ENCODE measurements at places on chromosomes 12 and 14.

- DNase-seq = no peak
These were observed 90.6 kb upstream of the BCL2L14 start for GRCh38 chr12:11980115-11980514.

- no peak for DNase-seq
These were observed 676 bp downstream of the SERPINA3 start for GRCh38 chr14:94612580-94613554.

DNA sequence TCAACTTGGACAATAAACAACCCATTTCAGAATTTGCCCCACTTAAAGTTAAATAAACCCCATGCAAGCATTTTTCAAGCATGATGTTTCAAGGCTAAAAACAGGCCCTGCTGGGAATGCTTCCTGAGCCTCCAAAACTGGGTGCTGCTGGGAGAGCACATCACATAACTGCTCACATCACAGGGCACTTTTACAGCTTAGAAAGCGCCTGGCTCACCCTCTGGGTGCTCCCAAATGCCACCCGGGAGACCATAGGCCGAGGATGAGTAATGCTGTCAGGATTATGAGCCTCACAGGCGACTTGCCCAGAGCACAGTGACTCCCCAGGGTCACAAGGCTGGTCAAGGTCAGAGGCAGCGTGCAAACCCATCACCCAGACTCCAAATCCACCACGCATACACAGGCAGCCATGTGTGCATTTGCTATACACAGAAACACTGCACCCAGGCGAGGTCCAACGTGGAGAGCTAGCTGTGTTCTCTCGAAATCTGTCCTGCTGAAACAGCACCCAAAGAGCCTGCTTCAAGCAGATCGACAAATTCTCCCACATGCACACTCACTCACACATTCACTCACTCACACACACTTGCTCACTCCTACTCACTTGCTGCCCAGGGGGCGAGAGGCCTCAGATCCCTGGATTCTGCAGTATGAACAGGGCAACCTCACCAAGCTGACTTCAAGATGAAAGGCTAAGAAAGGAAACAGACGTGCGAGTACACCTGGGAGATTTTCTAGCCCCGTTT lies 58.7 kb downstream of the ITPK1 start:
- no peak for DNase-seq

DNA sequence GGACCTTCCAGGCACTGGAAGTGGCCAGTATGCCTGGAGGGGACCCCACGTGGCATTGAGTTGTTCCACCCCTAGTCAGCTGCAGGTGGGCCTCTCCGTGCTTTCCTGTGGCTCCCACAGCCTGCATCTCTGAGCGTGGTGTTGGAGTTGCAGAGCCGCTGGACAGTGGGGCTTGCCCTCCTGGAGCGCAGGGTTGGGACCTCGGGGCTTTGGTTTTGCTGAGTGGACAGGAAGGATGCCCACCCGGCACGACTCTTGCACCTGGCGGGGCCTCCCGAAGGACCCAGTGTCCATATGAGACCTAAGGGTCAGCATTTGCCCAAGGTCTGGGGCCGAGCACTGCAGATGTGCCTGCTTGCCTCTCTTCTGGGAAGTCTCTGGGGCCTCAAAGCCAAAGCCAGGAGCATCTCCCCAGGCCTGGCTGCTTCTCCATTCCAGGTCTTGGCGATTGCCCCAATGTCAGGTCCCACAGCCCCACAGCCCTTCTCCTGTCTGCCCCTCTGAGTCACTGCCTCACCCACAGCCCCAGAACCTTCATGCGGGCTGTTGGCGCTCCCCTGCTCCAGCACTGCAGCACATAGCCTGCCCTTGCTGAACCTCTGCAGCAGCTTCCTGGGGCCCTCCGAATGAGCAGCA lies 1.5 kb downstream of the PACS2 start:
- DNase-seq = no peak

- no peak for DNase-seq
These were observed 14.2 kb upstream of the PPP1R1A start for GRCh38 chr12:54602661-54603060.

Data from stimulated activated CD4-positive, alpha-beta T cell treated with anti-CD3 and anti-CD28 coated beads, Interleukin-4, amount 100 ng/mL, for 24 hours (primary cell).